ENCODE measurements at places on chromosomes 1 and 21.

GRCh38 chr1:100152271-100152670 is 19.3 kb downstream of the TRMT13 start:
- DNase-seq: no peak

GRCh38 chr1:46506470-46507219 is 17.0 kb downstream of the DMBX1 start:
- no peak for DNase-seq

- no peak for DNase-seq
These were observed 8.3 kb downstream of the NFIA start for GRCh38 chr1:61090546-61091202.

GRCh38 chr1:62439652-62440371 is 3.0 kb downstream of the USP1 start:
- DNase-seq: no peak

Data from left forelimb (tissue), 1 donor.